CD8-positive, alpha-beta memory T cell (primary cell): ENCODE measurements at places on chromosomes 12 and 14.

GRCh38 chr14:79417961-79418360 is 793.3 kb downstream of the DIO2 start:
- DNase-seq = no peak

- DNase-seq = no peak
These were observed 65.8 kb downstream of the NTN4 start for GRCh38 chr12:95724767-95725166.

DNA sequence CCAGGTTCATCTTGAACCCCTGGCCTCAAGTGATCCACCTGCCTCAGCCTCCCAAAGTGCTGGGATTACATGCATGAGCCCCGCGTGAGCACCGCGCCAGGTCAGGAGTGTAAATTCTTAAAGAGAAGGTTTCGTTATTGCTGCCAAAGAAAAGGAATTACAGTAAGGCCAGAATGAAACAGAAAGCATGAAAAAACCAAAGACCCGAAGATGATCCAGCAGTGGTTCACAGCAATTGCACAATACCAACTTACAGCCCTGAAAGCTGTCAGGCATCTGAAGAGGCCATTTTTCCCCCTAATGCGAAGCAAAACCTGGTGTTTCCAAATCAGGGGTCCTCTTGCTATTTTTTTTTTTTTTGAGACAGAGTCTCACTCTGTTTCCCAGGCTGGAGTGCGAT is 10.3 kb downstream of the RBM23 start:
- DNase-seq = no peak

DNA sequence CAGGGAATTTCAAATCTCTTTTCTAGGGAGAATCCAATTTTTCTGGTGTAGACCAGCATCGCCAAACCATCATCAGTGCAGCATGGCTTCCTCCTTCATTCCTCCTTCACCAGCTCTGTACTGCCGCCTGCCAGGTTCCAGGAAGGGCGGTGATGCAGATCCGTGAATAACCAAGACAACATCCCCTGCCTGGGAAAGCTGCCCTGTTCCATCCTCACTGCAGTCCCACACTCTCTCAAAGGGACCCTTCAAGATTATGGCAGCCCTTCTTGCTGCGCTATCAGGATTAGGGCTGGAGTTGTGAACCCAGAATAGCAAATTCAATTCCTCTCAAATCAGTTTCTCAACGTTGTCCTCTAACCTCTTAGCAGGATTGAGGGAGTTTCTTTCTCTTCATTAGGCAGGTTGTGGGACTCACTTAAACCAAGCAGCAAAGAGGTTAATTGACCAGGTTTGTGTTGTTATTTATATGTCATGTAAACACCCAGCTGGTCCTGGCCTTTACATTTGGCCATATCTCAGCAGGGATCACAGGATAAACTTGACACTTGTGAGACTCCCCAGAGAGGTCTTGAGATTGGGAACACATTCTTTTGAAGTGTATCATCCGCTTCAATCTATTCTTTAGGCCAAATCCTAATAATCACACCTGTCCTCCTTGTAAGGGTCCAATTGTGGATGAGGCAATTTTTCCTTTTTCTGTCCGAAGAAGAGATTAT is 26.2 kb downstream of the TMEM30B start:
- no peak for DNase-seq

GRCh38 chr12:8678661-8679111 is 16.1 kb upstream of the MFAP5 start:
- no peak for DNase-seq

- DNase-seq = no peak
These were observed 495.1 kb downstream of the EGLN3 start for GRCh38 chr14:33455654-33456345.
